ENCODE measurements at places on chromosomes 1 and 21.
A peak's percentile ranks its signal among the peaks of the same experiment; 100 is the strongest.

- DNase-seq, result no peak
Measured at GRCh38 chr1:147625362-147625995, 44.8 kb downstream of the ACP6 start.

- DNase-seq, result no peak
Measured at GRCh38 chr1:66982561-66983260, 57.9 kb downstream of the MIER1 start.

GRCh38 chr1:29639156-29639736 lies 402.9 kb downstream of the PTPRU start:
- DNase-seq, result no peak

GRCh38 chr21:39843916-39844315 lies 23.3 kb upstream of the PCP4 start:
- no peak for DNase-seq

DNA sequence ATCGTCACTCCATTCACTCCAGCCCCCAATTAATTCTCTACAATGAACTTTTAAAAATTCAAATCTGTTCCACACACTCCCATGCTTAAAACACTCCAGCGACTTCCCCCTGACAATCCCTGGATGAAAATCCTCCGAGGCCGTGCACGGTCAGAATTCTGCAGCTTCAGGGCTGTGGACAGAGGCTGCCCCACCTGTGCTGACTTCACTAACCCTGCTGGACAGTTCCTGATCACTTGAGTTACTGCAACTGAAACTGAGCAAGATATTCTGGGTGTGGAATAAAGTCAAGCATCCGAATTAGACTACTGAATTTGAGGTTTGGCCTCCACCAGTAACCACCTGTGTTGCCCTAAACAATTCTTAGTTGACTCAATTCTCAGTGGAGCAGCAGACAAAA lies 1.0 kb upstream of the JAK1 start:
- DNase-seq, result no peak

GRCh38 chr1:2049718-2050431 lies at the start of gene PRKCZ:
Gene PRKCZ, plus strand, starts transcription at chr1:2050411. Its CDS starts 220 bp downstream, at chr1:2050631.
- peak; percentile 71 for DNase-seq

DNA sequence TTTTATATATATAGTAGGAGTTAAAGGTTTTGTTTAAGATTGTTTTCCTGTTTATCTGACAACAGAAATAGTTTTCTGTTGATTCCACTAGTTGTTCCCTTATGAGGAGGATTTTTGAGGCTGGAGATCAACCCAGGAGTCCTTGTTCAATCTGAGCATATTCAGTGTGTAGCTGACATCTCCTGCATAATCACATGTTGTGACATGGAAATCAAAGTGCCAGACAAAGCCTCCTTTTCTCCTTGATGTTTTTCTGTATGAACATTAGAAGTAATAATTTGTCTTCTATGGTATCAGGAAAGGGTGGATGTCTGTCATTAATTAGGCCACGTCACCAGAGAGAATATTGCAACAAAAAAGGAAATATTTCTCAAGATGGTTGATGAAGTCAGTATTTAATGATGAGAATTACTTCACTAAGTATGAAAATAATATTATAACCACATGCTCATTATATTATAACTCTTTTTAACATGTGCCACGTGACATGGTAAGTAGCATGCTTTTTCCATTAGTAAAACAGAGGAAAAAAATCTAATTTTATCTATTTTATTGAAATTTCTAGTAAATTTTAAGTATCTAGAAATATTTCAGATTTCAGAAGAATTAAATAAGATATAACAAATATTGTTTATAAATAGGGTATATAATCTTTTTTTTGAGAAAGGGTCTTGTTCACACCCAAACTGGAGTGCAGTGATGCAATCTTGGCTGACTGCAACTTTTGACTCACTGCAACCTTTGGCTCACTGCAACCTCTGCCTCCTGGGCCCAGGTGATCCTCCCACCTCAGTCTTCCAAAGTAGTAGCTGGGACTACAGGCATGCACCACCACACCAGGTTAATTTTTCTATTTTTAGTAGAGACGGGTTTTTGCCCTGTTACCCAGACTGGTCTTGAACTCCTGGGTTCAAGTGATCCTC lies 223.5 kb downstream of the HMCN1 start:
- DNase-seq, result no peak

DNA sequence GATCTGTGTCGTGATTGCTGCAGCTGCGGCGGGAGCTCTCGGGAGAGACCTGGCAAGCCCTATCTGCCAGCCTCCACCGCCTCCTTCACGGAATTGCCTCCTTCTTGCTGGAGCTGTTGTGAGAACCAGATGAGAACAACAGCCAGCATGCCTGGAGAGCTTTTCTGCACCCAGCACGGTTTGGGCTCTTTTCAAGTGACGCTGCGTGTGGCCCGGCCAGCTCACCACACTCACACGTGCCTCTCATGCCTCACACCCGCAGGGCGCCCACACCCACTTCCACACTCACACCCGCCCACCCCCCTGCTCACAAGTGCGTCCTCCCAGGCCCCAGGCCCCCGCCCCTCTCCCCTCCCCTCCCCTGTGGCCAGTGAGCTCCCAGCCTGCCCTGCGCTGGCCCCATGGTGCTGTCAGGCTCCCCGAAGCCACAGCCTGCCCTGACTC lies 135.7 kb upstream of the RUNX3 start:
- no peak for DNase-seq

GRCh38 chr1:39269791-39270342 lies 65.4 kb downstream of the MACF1 start:
- no peak for DNase-seq

GRCh38 chr1:198620218-198620617 lies 18.6 kb upstream of the PTPRC start:
- DNase-seq, result no peak

GRCh38 chr1:78687914-78688313 lies 38.3 kb downstream of the IFI44 start:
- no peak for DNase-seq

- no peak for DNase-seq
Measured at GRCh38 chr1:12798911-12799310, 7.7 kb downstream of the PRAMEF1 start.

DNA sequence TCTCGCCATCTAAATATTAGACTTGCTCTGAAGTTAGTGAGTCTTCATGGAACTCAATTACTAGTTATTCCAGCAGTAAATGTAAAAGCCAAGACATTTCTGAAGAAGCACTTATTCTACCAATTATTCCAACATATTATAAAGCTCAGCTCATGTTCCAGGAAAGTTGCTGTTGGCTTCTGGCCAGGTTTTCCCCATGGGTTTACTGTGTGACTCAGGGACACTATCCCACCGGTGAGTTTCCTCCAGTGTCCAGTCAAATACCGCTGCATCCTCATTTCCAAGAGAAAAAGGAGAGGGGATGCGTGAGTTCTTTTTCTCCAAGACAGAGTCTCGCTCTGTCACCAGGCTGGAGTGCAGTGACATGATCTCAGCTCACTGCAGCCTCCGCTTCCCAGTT lies 9.2 kb upstream of the HHIPL2 start:
- no peak for DNase-seq

DNA sequence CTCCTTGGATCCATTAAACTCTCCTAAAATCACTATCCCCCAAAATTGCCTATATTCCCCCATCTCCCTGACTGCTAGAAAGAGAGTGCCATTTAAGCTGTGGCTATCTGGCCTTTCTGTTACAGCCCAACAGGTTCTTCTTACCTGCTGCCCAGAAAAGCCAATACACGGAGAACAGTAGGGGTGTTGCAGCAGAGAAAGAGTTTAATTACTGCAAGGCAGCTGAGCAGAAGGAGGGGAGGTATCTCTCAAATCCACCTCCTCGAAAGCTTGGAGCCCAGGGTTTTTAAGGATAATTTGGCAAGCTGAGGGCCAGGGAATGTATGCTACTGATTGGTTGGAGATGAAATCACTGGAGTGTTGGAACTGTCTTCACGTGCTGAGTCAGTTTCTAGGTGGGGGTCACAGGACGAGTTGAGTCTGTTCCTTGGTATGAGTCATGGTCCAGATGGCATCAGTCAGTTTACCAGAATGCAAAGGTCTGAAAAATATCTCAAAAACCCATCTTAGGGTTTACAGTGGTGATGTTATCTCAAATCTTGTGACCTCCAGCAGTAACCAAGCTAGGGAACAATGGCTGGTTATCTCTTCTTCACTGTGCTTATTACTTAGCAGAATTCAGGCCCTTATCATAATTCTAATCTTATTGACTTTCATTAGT lies 89.8 kb downstream of the SMYD3 start:
- DNase-seq, result no peak

- DNase-seq, result no peak
Measured at GRCh38 chr1:81998165-81998564, 197.4 kb downstream of the ADGRL2 start.
